Sigmoid colon (tissue), 7 donors: ENCODE measurements at places on chromosomes 7 and 10. TPM values are rescaled to one million over a fixed set of nuclear protein-coding genes. Genes with fewer than 3 reads are reported as not detected.

Gene OR13A1
- not detected for total RNA-seq

Gene WNT8B
- total RNA-seq: not detected

Gene STEAP2
- 26.1 TPM for total RNA-seq

Gene GPR26
- not detected for total RNA-seq

Gene OR6V1
- total RNA-seq: not detected

Gene PLAU
- total RNA-seq: 3.6 TPM

Gene RFC2
- total RNA-seq: 15.0 TPM

Gene ELN
- total RNA-seq: 174 TPM

Gene CPEB3
- 7.2 TPM for total RNA-seq

Gene C10orf62
- total RNA-seq: not detected

Gene THSD7A
- total RNA-seq: 6.1 TPM

Gene CAPZA2
- 234 TPM for total RNA-seq

Gene MUC12
- 0.14 TPM for total RNA-seq

Gene SPDYE2
- not detected for total RNA-seq

Gene TAF6
- total RNA-seq: 56.6 TPM

Gene TMEM26
- total RNA-seq: 0.14 TPM

Gene BNIP3
- 85.9 TPM for total RNA-seq

Gene DDX50
- 64.3 TPM for total RNA-seq

Gene IDI2
- not detected for total RNA-seq

Gene ZNF467
- 9.4 TPM for total RNA-seq

Gene COL17A1
- not detected for total RNA-seq

Gene ASAH2
- 2.0 TPM for total RNA-seq

Gene SFXN2
- total RNA-seq: 0.66 TPM

Gene GNG11
- total RNA-seq: 12.9 TPM

Gene FBXL13
- 3.3 TPM for total RNA-seq

Gene PAPSS2
- 8.2 TPM for total RNA-seq

Gene PRSS58
- total RNA-seq: not detected

Gene PAOX
- total RNA-seq: 11.8 TPM

Gene TNRC18
- 44.9 TPM for total RNA-seq

Gene SIRT1
- 38.2 TPM for total RNA-seq
